Left cardiac atrium (tissue), 4 donors: ENCODE measurements at places on chromosomes 4 and X. TPM values are rescaled to one million over a fixed set of nuclear protein-coding genes. Genes with fewer than 3 reads are reported as not detected.

Gene ADGRG4
- total RNA-seq: not detected

- no peak for DNase-seq
Measured at GRCh38 chr4:112421911-112422310, 94.1 kb downstream of the NEUROG2 start.

GRCh38 chr4:16205298-16206164 is 20.7 kb downstream of the TAPT1 start:
- DNase-seq: no peak

DNA sequence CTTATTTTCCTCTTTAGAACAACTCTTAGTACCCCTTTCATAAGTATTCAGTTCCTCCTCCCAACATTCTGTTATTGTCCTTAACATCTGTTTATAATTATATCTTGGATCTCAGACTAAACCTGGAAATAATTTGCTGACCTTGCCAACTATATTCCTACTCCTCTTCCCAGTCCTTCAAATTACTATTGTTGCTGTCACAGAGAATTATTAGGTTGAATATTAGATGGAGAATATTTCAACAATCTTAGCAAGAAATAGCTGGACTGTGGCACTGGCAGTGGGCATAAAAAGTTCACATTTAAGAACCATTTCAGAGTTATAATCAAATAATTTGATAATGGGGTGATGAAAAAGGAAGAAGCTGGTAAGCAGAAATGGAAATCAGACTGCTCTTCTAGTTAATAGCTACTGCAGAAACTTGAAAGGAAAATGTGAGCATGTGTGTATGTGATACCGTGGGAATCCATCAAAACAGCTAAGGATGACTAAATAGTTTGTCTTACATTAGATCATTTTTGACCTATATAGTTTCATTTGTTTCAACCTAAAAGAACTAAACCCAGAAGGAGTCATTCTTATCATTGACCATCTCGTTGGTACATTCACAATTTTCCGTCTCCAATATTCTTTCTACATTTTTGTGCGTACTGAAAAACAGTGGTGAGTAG is 43.3 kb upstream of the PRDM8 start:
- no peak for DNase-seq

DNA sequence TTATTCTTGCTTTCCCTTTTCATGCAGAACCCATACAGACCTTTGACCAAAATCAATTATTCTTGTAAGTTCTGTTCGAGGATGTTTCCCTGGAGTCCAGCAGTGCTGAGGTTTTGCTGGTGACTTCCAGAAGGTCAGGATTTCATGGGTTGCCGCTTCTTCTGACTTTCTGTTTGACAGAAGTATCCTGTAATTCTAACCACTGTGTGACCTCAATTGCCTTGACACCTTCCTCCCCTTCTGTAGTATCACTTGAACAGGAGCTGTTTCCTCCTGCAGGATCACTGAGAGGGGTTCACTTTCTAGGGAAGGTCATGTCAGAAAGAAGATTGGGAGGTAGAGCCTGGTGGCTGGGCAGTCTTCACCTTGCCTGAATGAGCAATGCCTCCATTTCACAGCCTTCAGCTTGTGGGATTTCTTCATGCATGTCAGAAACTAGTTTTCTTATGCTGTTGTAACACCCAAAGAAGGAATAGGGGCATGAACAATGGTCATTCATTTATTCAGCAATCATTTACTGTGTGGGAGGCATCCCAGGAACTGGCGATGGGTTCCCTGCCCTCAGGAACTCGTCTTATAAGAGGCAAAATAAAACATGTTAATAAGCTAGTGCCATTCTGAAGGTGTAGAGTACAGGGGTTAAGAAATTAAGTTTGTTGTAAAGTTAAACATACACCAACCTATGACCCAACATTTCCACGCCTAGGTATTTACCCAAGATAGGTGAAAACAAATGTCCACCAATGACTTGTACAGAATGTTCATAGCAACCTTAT is 205.9 kb downstream of the SOWAHB start:
- DNase-seq: no peak
